Camera-type eye (tissue), 1 donor: ENCODE measurements at places on chromosomes 2 and 18. TPM values are rescaled to one million over a fixed set of nuclear protein-coding genes. Genes with fewer than 3 reads are reported as not detected.

The ZEB2 gene
- 322 TPM for total RNA-seq

The FN1 gene
- 592 TPM for total RNA-seq

The NMUR1 gene
- total RNA-seq = 2.1 TPM

The ZC3H6 gene
- total RNA-seq = 31.9 TPM

The KCNG2 gene
- total RNA-seq = 1.9 TPM

The CHRND gene
- total RNA-seq = 3.9 TPM

The ASTL gene
- total RNA-seq = 0.49 TPM

The CXCR1 gene
- 0.33 TPM for total RNA-seq

The NTSR2 gene
- 0.44 TPM for total RNA-seq

The PLCD4 gene
- total RNA-seq = 29.4 TPM
